NCI-H1417 treated with DMSO at 0.1 percent for 48 hours (cell line): ENCODE measurements at places on chromosomes 11 and 22.

DNA sequence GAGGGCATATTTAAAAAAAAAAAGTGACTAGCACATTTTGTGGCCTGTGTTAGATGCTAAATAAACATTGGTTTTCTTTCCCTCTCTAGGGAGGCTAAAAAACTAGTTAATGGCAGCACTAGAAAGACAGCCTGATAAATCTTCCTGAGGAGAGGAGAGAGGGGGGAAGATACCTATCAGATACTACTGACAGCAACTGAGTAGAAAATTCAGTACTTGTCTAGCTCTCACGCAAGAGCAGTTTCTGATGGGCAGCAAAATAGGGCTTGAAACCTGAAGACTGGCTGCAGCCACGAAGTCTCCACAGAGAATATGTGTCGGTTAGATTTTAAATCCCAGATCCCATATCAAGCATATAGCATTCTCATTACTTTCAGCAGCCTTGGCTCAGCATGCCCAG, 388.2 kb downstream of the KCNA4 start:
- DNase-seq = no peak

DNA sequence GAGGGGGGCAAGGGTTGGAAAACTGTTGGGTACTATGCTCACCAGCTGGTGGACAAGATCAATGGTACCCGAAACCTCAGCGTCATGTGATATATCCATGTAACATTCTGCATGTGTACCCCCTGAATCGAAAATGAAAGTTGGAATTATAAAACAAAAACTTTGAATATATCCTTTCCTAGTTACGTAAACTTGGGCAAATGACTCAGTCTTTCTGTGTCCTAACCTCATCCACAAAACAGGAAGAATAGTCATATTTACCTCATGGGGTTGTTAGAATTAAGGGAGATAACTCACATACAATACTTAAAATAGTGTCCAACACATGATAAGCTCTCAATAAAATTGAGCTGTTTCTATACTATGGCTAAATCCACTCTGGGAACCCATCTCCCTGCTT, 620.1 kb upstream of the KIRREL3 start:
- no peak for DNase-seq

- DNase-seq = no peak
Measured at GRCh38 chr22:46031066-46031465, 54.1 kb upstream of the WNT7B start.

DNA sequence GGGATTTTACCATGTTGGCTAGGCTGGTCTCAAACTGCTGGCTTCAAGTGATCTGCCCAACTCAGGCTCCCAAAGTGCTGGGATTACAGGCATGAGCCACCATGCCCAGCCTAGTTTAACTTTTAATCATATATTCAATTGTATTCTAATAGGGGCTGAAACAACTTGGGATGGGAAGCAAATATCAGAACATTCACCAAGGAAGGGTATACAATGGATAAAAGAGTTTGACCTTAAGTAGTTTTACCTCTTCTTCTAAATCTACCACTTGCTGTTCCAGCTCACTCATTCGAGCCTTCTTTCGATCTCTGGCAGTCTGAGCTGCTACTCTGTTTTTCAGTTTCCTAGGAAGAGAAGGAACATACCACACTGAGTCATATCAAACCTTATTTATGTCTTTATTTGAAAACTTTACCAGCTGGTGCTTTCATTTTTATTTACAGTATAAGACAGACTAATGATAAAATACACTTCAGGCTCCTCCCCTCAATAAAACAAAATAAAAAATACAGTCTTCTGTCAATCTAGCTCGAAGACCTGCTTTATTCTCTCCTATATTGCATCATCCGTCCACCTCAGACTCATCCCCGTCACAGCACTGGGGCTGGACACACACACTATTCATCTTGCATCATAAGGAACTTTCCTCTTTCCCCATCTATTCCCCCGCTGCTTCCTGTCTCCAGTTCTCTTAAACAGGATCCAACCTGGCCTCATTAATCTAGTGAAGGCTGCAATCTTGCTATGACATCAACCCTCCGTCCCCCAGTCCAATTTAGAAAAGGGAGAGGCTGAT, 1.4 kb downstream of the XBP1 start:
- DNase-seq = no peak

DNA sequence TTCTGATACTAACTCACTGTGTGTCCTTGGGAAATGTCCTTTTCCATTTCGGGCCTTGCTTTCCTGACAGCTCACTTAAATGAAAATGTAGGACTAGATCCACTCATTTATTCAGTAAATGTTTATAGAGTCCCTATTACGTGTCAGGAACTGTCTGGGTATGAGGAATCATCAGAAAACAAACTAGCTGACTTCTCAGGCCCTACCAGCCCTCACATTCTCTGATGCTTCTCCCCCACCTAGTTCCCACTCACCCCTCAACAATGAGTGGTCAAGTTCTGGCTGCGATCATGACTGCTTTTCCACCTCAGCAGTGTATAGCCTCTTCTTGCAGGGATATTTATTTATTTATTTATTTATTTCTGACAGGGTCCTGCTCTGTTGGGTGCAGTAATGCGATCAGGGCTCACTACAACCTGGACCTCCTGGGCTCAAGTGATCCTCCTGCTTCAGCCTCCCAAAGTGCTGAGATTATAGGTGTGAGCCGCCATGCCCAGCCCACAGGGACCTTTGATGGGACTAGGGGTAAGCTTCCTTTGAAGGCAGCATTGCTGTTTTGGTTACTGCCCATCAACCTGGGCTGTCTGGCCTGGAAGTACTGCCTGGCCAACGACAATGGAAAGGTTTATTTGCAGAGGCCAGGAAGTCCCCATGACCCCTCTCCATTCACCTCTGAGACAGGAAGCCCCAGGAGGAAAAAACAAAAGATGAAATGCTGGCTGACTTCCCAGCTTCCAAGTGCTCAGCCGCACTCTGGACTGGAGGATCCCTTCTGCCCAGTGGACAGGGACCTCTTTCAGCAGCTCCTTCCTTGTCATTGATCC, 33.1 kb upstream of the POLD3 start:
- DNase-seq = no peak

GRCh38 chr11:28632338-28632737, 524.1 kb downstream of the METTL15 start:
- no peak for DNase-seq

DNA sequence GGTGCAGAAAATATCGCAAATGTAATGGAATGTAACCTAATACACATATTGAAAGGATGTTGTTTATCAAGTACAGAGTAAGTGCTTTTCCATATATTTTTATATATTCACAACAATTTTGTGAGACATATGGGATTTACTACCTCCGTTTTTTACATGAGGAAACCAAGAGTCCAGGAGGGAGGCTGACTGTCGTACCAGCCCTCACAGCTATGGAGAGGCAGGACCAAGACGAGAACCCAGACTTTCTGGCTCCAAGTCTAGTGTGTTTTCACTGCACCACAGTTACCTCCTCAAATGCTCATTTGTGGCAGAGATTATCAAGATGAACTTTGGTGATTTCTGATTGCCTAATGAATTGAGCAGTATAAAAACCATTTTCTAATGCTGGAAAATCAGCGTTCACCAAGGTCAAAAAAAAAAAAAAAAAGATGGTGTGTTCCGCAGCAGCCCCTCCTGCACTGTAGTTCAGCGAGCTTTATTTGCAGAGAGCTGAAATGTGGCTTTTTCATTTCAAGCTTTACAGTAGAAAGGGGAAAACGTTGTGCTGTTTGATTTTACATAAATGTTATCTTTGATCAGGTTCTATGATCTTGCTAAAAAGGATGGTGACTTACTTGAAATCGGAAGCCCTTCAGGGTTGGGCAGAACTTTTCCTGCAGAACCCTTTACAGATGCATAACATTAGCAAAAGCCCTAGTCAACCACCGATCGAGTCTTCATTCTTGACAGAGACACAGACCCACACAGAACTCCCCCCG, 44.7 kb upstream of the WEE1 start:
- no peak for DNase-seq

GRCh38 chr11:15114501-15115475, at the start of gene INSC:
Gene INSC, plus strand, starts transcription at chr11:15114923. Its CDS starts 34,252 bp downstream, at chr11:15149175.
- DNase-seq = no peak

GRCh38 chr11:128346804-128347203, 240.6 kb downstream of the ETS1 start:
- no peak for DNase-seq

GRCh38 chr11:119741369-119742262, 12.6 kb upstream of the NECTIN1 start:
- no peak for DNase-seq

GRCh38 chr22:48632646-48633246, 1194.9 kb downstream of the BRD1 start:
- DNase-seq = no peak

- DNase-seq = no peak
Measured at GRCh38 chr22:38655519-38656255, 505 bp downstream of the FAM227A start.

DNA sequence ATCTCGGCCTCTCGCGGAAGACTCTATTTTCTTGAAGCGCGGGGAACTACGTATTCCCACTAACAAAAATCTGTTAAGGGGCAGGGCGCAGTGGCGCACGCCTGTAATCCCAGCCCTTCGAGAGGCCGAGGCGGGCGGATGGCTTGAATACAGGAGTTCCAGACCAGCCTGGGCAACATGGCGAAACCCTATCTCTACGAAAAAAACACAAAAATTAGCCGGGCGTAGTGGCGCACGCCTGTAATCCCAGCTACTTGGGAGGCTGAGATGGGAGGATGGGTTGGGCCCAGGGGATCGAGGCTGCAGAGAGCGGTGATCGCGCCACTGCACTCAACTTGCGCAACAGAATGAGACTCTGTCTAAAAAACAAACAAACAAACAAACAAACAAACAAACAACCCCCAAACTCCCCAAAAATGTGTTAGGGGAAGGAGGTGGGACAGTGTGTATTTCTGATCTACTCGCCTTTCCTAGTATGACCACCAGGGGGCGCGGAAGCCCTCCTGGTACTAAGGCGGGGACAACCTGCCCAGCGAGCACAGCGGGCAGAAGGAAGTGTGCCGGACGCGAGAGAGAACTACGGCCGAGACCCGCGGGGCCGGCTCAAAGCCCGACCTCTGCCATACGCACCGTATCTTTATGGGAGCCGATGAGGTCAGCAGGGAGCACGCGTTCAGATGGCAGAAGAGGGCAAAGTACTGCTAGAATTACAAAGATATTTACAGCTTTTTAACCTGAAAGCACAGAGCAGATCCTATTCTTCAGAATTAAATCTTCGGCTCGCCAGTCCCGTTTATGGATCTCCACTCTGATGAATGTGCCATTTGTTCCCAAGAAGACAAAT, 1.3 kb upstream of the STX3 start:
- DNase-seq = peak; percentile 8

- DNase-seq = no peak
Measured at GRCh38 chr11:112655371-112655770, 305.8 kb upstream of the NCAM1 start.

DNA sequence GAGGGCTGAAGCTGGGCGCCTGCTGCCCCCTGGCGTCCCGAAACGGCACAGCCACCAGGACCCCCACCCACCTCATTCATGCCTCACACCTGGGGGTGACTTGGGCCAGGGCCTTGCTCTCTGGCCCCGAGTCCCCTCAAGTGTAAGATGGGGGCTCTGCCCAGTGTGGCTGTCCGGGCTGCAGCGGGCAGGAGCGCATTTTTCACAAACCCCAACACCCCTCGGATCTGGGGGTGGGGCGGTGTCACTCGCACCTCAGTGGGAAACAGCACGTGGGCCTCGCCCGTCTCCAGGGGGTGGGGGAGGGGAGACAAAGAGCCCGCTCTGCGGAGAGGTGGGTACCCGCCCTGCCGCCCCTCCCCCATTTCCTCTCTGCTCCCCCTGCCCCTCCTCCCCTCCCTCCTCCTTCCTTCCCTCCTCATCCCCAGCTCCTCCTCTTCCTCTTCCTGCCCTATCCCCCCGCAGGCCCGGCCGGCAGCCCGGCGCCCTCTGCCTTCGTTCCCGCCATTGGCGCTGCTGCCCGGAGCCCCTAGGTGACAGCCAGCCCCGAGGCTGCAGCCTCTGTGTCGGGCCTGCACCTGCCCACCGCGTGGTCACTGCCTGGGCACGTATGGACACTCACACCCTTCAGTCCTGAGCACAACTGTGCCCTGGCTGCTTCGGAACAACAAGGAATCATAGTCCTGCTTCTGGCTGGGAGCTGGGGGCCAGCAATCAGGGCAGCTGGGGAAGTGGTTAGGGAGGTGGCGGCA, 6.8 kb upstream of the CDKN1C start:
- DNase-seq = peak; percentile 21

- no peak for DNase-seq
Measured at GRCh38 chr22:46737105-46737975, 712 bp downstream of the CERK start.

DNA sequence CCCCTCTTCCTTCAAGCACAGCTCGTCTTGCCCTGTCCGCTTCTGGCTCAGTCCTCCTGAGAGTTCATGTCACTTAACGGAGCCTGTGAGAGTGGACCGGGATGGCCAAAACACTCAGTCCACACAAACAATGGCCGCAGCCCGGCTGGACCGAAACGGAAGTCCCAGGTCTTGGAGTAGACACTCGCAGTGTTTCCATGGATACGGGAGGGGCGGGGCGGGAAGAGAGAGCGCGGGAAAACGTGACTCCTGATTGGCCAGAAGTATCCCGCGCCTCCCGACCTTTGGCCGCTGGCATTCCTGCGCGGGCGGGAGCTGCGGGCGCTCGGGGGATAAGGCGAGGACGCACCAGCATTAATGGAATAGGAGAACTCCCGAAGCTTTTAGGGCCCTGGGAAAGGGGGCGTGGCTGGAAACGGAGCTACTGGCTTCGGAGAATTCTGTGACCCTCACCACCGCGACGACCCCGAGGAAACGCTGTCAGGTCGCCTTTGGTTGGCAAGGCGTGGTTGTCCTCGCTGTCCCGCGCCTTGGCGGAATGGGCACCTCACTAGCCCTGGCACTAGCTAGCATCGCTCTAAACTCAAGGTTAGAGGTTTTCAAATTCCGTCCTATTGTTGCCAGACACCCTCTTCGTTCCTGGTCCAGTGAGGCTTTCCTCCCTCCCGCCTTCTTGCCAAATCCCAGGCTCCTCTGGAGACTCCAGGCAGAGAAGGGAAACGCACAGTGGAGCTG, at the start of the genes NLRP14 and ZNF214:
TSS of gene NLRP14 (plus strand) at position 297 of the 735 bp plus-strand sequence. CDS start 18,108 bp downstream, outside the sequence.
TSS of gene ZNF214 (minus strand) at position 164 of the 735 bp plus-strand sequence. CDS start 17,511 bp downstream, outside the sequence.
- peak; percentile 61 for DNase-seq

GRCh38 chr11:269146-269890, 8.9 kb upstream of the NLRP6 start:
- no peak for DNase-seq

GRCh38 chr22:43992331-43992821, 31.7 kb upstream of the PARVB start:
- DNase-seq = no peak
